ENCODE measurements at places on chromosomes 4 and X. TPM values are rescaled to one million over a fixed set of nuclear protein-coding genes. Genes with fewer than 3 reads are reported as not detected.

- no peak for DNase-seq
These were observed 10.3 kb upstream of the UGT2B11 start for GRCh38 chr4:69224891-69225290.

DNA sequence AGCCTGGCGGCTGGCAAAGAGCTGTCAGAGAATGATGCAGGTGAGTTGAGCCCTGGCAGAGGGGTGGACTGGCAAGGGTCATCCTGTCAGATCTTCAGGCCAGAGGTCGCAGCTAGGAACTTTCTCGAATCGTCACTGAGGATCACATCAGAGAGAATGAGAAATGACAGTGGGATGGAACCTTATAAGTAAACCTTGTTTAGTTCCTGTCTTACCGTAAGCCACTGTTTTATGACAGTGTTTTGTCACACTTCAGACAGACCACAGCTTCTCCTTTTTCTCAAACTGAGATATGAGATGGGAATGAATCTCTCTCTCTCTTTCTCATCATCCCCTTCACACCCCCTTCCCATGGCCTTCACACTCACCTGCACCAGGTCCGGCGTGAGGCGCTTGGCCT, 9.3 kb downstream of the DIPK2B start:
- DNase-seq: no peak

DNA sequence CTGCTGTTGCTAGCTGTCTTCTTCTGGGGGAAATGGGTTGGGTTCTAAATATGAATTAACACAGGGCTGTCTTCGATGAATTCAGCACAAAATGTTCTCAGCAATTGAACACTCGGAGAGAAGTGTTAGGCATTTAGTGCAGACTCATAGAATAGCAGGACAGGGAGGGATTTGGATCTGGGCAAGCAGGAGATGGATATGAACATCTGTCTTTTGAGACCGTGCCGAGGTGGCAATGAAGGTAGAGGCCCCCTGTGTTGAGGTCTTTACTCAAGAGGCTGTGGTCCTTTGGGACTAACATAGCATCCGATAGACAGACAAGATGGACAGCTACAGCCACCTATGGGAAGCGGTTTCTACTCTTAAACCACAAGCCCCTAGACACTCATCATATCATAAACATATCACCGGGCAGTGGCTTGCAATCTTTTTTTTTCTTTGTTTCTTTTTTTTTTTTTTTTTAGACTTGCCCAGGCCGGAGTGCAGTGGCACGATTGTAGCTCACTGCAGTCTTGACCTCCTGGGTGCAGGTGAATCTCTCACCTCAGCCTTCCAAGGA, 6.7 kb downstream of the CD99 start:
- DNase-seq: no peak

DNA sequence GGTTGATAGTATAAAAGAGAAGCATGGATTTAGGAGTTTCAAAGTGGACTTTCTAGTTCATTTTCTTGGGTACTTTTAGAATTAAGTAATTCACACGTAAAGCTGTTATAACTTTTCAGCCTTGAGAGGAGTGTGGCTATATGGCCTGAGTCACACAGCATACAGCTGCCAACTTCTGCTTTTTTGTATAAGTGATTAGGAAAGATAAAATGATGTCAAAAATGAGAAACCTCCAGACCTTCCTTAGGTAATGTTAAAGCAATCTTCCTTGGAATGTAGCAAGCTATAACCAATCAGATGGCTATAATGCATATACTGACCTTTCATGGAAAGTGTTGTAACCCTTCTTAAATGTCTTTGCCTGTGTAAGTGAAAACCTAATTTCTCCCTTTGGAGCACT, 39.2 kb downstream of the RAB40AL start:
- no peak for DNase-seq

TRIM60 gene
- not detected for total RNA-seq

C4orf46 gene
- 3.3 TPM for total RNA-seq

CXorf51A gene
- not detected for total RNA-seq

Measured in omental fat pad (tissue), 4 donors.